Right ventricle myocardium inferior (tissue), 1 donor: ENCODE measurements at places on chromosomes 16 and 17.

DNA sequence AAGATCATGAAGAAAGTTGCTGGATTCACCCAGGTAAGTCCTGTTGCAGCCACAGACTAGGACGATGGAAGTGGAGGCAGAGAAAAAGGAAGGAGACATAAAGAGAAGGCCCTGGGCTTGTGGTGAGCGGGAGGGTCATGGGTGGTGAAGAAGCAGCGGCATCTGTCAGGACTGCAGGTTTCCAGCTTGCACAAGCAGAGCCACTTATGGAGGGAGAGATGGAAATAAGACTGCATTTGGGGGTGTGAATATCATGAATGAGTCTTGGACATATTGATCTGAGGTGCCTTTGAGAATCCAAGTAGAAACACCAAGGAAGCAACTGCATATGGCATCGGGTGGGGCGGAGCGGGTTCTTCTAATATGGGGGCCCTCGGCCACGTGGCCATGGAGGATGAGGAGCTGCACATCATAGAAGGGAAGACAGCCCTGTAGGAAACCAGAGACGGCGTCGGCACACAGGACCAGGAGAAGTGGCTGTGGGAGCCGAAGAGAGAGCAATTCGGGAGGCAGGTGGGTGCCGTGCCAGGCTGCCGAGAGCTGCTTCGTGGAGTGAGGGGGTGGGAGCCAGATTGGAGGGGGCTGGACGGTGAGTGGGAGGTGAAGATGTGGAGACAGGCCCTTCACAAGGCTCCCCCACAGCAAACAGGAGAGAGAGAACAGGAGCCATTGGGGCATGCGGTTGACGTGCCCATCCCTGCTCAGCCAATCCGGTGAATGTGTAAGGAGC is 243.5 kb downstream of the GSG1L start:
- DNase-seq, result no peak

GRCh38 chr16:4636196-4636595 is 11.6 kb downstream of the MGRN1 start:
- DNase-seq, result no peak

DNA sequence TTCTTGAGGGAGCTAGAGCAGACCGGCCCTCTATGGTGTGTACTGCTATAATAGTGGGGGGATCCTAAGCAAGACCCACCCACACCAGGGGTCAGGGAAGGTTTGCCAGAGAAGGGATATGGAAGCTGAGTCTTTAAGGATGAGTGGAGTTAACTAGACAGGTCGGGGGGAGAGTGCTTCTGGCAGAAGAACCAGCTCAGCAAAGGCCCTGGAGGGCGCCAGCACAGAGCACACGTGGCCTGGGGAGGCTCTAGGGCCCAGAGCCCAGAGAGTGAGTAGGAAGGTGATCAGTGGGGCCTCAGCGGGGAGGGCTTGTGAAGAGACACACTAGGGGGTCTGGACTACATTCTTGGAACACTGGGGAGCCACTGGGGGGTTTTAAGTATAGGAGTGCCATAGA is 21.1 kb downstream of the NGFR start:
- peak; percentile 17 for DNase-seq

- DNase-seq, result no peak
Observed at GRCh38 chr16:57868913-57869520, 66.7 kb upstream of the KIFC3 start.

DNA sequence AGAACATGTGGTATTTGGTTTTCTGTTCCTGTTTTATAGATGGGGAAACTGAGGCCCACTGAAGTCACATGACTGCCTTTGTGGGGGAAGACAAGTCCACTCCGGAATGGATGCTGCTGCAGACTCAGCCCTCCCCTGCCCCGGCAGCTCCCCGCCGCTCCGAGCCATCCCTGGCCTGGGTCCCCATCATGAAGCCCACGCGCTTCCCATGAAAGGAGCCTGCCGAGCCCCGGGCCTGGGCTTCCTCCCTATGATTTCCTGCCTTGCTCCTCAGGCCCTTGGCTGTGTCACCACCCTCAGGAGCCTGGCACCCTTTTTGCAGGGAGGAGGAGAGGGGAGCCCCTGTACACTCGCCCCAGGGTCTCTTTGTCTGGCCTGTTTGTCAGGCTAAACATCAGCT is 125.3 kb upstream of the FOXF1 start:
- no peak for DNase-seq

DNA sequence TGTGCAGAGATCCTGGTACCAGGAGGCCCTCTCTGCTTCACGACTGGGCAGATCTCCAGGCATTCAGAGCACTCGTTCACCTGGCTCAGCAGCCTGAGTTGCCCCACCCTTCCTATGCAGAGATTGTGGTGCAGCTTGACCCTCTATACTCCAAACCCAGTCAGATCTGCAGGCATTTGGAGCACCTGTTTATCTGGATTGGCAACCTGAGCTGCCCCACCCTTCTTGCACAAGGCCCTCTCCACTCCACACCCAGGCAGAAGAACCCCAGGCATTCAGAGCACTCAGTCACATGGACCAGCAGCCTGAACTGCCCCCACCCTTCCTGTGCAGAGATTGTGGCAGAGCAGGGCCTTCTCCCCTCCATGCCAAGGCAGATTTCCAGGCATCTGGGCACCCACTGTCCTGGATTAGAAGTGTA is 88.4 kb upstream of the CDH5 start:
- no peak for DNase-seq

- DNase-seq, result peak; percentile 37
Observed at GRCh38 chr17:77288115-77288619, 147.4 kb downstream of the SEC14L1 start.

DNA sequence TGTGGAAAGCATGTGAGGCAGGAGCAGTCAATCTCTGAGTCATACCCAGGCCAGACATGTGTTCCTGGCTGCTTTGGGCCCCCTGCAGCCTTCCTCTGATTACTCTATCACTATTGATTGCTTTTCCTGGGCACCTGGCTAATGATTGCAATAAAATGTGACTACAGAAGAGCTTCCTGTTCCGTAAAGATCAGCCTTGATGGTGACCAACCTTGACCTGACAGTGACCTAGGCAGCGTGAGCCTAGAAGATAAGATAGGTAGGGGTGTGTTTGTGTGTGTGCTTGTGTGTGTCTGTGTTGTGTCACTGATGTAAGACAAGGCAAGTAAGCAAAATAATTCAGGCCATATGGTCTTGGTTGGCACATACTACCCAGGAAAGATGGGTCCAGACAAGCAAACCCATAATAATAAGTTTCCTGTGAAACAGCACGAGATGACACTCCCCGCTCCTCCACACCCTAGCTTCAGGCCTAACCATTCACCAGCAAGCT is 367.7 kb upstream of the CDH11 start:
- no peak for DNase-seq

DNA sequence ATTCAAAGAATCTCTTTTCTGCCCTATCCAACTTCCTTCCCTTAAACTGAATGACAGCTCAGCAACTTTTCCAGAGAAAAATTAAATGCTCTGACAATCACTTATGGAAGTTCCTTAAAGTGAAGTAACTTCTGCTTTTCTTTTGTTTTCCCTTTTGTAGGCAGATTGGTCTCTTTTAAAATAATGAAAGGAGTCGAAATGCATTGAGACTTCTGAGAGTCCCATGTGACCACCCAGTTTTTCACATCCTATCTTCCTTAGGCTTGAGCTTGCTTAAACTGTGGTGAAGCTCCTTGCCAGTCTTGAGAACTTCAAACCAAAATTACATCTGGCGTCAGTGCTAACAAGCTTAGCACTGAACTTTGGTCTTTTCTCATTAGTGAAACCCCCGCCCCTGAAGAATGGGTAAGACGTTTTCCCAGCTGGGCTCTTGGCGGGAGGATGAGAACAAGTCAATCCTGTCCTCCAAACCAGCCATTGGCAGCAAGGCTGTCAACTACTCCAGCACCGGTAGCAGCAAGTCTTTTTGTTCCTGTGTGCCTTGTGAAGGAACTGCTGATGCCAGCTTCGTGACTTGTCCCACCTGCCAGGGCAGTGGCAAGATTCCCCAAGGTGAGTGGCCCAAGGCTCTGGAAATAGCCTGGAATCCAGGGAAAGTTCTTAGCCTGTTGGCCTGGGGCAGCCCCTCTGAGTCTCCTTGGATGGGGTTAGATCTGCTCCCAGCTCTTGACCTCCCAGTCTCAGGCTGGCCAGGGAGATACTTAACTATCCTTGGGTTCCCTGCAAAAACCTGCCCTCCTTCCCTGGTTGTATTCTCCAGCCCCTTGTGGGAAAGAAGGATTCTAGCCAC is 1.2 kb downstream of the TMEM106A start:
- no peak for DNase-seq

- no peak for DNase-seq
Observed at GRCh38 chr17:47945080-47945479, 3.7 kb downstream of the PNPO start.

GRCh38 chr17:66233023-66233753 is 4.0 kb upstream of the APOH start:
- DNase-seq, result no peak

- no peak for DNase-seq
Observed at GRCh38 chr17:55575058-55575636, 63.9 kb upstream of the SMIM36 start.

DNA sequence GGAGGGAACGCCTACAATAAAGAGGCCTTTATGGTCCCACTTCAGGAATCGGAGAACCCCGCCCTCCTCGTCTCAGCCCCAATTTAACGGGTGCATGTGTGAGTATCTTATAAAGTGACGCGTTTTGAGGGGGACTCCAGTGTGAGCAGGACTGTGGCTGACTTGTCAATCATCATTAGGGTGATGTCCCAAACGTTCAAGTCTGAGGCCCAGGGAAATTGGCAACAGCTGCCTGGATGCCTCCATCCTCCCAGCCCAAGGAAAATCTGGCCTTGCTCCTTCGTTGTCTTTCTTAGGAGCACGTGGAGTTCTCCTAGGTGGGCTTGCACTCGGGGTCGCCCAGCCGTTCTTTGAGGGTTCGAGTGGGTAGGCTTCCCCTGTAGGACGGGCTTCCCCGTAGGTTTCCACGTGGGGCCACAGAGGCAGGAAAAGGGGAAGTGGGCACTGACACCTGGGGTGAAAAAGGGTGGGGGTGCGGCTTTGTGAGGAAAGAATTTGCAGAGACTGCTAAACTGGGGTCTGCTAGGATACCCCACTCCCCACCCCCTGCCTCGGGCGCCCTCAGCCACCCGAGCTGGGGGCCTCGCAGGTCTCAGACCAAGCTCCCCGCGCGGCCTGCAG is 561 bp upstream of the HERPUD1 start:
- DNase-seq, result peak; percentile 76

- DNase-seq, result no peak
Observed at GRCh38 chr16:56517206-56517605, 2.6 kb downstream of the BBS2 start.

GRCh38 chr17:78993981-78994671 is 14.4 kb upstream of the LGALS3BP start:
- peak; percentile 26 for DNase-seq

DNA sequence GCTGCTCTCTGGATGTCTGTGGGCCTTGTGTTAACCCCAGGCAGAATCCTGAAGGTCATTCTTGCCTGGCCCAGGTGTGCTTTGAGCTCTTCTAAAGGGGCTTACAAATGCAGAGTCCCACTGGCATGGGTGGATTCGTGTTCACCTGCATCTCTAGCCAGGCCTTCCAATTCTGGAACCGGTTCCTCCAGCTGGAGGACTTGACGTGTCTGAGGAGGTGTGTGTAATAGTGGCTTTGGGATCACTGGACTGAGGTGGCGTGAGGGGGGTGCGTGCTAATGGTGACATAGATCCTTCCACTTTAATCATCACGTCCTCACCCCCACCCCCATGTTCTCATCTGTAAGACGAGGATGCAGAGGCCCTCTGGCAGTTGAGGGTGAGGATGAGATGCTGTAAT is 4.8 kb downstream of the GSE1 start:
- no peak for DNase-seq

DNA sequence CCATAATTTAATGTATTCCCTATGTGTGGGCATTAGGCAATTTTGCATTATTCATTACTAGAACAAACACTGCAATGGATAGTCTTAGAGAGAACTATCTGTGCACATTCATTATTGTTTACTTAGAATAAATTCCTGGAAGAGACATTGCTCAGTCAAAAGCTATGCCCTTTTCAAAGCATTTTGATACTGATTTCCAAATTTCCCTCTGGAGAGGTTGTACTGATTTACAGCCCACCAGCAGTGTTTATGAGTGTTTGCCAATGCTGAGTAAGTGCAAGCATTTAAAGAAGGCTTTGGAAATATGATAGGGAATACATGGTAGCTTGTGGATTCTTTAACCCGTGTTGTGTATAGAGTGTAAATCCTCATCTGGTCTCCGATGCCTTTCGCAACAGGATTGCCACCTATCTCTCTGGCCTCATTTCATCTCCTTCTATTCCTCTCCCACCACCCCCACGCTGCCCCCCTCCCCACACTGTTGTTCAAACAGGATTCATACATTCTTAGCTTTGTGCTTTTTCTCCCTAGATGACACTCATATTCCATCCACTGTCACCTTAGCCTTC is 33.4 kb upstream of the MMD start:
- DNase-seq, result no peak

DNA sequence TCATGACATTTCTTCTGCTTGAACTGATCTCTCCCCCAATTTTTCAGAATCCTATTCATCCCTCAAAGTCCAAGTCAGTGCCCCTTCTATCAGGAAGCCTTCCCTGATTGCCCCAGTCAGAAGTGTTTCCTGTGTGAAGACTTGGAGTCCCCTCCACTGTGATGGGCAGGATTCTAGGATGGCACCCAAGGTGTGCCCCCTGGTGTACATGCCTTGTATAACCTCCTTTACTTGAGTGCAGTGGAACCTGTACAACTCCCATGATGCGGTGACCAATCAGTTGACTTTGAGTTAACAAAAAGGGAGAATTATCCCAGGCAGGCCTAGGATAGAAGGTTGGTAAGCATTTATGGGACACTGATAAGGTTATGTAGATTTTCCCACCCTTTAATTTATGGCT is 23.4 kb downstream of the MYH13 start:
- DNase-seq, result no peak

DNA sequence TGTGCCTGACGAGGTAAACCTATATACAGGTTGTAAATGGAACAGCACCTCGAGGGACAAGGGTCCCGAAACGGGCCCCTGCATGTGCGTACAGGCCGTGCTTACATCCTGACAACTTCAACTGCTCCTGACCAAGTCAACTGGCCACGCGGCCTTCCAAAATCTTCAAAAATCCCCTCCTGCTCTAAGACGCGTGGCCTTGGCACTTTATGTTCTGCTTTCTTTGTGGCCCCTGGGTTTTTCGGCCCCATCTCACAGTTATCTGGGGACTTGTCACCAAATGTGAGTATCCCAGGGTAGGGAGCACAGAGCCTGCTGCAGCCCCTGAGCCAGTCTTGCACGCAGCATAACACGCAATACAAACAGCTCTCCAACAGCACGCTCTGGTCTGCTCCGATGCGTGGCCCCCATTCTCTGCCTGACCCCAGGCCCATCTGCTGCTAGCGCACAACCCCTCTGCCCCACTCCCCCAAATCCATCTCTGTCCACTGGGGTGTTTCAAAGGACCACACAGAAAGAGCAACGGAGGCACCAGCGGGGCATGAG is 659 bp downstream of the RPH3AL start:
- DNase-seq, result no peak
